NCI-H526 treated with DMSO at 0.1 percent for 48 hours (cell line): ENCODE measurements at places on chromosomes 3 and 15.

GRCh38 chr3:132841621-132842020 lies 119.4 kb upstream of the NPHP3 start:
- DNase-seq, result no peak

GRCh38 chr3:196144383-196145105 lies 62.7 kb upstream of the TFRC start:
- DNase-seq, result no peak

GRCh38 chr15:80173022-80173759 lies 20.4 kb downstream of the FAH start:
- DNase-seq, result no peak

DNA sequence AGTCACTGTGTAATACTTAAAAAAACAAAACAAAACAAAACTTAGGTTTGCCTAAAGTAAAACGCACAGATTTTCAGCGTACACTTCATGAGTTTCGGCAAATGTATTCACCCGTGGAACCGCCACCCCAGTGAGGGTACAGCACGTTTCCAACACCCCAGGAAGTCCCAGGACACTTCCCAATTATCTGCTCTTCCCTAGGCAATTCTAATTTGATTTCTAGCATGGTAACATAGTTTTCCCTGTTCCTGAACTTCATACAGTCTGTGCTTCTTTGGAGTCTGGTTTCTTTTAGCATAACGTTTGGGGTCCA lies 497 bp upstream of the CLASP2 start:
- DNase-seq, result no peak

GRCh38 chr15:88178631-88179030 lies 77.9 kb downstream of the NTRK3 start:
- DNase-seq, result no peak

DNA sequence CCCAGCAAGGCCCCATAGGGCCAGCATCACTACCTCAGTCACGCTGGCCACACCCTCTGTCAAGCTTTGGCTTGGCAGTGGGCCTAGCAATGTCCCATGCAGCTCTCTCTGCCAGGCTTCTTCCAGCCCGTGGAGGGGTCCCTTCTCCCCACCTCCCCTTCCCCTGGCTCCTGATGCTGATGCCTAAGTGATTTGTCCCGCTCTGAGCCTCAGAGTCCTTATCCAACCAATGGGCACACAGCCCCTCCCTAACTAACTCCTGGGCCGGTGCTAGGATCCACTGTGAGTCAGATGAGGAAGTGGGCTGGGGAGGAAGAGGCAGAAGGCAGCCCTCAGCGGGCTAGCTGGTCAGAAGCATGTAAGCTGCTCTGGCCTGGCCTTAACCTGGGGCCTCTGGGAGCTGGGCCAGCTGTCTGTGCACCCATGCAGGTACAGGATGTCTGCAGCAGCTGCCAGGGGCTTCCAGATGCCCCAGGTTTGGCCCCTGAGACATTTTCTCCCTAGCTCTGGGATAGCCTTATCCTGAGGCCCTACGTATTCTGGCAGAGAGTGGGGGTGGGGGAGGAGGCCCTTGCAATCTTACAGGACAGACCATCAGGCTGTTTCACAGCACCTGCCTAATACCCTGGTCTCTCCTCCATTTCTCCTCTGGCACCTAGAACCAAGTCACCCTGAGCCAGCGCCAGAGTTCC lies 740 bp upstream of the ZBTB47 start:
- DNase-seq, result no peak

- no peak for DNase-seq
Measured at GRCh38 chr3:153069598-153070510, 92.2 kb upstream of the RAP2B start.

DNA sequence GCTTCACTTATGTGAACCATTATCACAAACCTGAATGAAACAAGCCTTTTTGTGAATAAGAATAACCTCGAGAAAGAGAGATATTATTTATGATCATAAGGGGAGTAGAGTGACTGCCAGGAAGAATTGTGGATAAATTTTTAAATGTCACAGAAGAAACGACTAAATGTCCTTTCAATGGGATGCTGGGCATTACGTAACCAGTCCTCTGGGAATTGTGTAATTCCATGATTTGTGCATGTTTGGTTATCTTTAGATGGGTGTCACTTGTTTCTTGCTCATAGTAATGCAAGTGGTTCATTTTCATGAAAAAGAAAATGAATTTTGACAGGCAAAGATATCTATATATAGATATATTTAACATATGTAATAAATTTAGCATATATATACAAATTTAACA lies 379.5 kb upstream of the AGTR1 start:
- no peak for DNase-seq

DNA sequence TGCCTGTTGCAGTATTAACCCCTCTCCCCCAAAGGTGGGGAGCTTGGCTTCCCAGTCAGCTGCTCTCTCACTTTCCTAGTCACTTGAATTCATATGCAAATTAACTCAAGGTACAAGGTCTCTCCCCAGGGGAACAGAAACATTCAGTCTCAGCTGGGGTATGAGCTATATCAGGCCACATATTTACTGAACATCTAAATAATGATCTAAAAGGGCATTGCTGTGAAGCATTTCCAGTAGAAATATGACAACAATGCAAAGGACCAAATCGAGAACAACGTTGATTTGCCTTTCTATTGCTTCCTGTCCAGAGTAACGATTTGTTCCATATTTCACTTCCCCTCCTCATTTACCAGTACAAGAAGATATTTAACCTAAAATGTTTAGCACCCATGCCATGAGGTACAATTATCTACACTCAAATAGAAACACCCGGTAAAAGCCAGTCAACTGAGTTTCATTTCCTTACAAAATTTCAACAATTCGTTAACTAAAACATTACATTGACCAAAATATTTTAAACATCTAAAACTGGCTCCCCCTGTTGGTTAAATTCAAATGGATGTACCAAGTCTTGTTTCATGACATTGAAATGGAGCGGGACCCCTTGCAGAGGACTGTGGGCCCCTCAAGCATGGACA lies 36.5 kb upstream of the KLHL6 start:
- DNase-seq, result peak; percentile 22

GRCh38 chr15:76730262-76730661 lies 174.9 kb downstream of the SCAPER start:
- DNase-seq, result no peak

- no peak for DNase-seq
Measured at GRCh38 chr3:46711760-46712159, 5.9 kb downstream of the PRSS50 start.

GRCh38 chr15:20349774-20350498 lies 191.7 kb downstream of the GOLGA6L6 start:
- DNase-seq, result no peak

DNA sequence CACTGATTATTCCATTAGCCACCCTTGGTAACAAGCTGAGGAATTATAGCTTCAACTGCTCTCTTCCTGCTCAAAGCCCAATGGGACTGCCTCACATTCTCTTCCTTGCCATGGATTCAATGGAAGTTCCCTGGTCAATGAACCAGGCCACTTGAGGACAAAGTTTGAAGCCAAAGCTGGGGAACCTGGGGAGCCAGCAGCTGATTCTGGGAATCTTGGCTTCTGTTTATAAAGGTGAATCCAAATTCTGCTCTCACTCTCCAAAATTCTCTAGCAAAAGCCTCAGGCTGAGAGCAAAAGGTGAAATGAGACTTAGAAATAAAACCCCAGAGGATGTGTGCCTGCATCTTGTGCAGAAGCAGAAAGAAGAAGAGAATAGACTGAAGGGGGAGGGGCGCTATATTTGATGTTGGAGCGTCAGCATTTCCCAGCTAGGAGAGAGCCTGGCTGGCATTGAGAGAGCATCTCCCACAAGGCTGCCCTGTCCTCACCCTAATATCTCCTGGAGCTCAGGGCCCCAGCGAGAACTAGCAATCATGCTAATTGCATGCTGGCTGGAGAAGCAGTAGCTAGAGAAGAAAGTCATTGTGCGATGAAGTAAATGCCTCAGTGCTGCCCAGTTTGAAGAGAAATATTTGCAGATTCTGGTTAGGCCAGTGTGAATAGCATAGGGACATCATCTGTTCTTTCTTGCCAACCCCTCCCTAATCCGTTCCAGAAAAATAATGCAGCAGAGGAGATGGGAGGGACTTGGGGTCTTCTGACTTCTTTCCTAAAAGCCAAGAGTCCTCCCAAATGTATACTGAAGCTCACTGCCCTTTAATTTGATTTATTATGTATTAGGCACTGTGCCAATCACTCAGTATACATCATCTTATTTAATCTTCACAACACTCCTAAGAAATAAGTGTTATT lies 34.9 kb upstream of the GAP43 start:
- no peak for DNase-seq

DNA sequence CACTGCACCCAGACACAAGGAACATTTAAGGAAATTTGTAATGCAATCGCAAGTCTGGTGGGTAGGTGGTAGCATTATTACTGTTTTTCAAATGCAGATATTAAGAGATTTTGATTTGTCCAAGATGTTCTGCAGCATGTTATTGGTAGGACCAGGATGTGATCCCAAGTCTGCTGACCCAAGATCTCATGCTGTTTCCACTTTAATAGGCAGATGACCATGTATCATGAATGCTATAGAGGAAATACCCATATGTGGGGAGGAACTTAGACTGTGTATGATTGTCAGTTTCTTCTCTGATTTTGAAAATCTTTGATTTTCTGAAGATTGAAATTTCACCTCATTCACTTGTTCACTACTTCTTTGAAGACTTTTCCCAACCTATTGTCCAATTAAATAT lies 28.7 kb downstream of the ATP6V1A start:
- DNase-seq, result no peak

- DNase-seq, result no peak
Measured at GRCh38 chr3:59538753-59539432, 489.1 kb upstream of the CFAP20DC start.

GRCh38 chr3:114318295-114318694 lies 24.5 kb downstream of the TIGIT start:
- no peak for DNase-seq

DNA sequence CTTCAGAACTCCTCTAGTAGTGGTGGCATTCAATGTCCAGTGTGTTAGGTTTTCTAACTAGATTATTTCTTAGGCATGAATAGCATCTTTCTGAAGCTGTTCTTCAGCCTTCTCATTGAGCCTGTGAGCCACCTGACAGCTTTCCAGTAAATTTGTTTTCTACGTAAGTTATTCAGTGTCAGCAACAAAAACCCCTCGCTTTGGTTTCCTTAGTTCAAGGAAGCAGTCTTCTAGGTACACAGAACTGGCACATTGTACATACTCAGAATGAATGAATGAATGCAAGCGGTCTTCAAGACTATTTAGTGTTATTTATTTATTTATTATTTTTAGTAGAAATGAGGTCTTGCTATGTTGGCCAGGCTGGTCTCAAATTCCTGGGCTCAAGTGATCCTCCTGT lies 44.9 kb downstream of the DRD3 start:
- DNase-seq, result no peak

- no peak for DNase-seq
Measured at GRCh38 chr3:15585111-15585845, 16.1 kb downstream of the HACL1 start.

GRCh38 chr3:171028025-171028778 lies 1.7 kb upstream of the SLC2A2 start:
- DNase-seq, result peak; percentile 25

DNA sequence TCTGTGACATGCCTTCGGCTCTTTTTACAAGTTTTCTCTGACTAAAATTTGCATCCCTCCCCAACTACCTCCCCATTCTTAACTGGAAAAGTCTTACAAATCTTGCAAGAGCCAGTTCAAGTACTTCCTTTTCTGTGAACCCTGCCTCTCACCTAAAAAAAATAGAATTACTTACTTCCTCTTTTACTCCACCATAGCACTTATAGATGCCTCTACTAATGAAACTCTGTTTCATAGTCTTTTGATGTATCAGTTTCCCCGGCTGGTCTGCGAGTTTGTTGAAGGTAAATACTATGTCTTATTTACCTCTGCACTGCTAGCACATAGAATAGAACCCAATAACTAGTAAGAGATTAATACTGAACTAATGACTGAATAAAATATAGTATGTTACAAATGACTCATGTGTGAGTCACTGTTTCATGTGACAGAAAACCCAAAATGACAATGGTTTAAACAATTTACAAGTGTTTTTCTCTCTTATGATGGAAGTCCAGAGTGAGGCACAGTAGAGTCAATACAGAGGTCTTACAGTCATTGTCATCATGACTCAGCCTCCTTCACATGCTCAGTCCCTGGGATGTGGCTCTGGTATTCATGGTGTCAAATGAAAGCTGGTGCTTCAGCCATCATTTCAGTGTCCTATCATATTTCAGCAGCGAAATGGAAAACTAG lies 393.5 kb downstream of the RSL24D1 start:
- DNase-seq, result no peak

- no peak for DNase-seq
Measured at GRCh38 chr3:98914210-98915080, 12.9 kb upstream of the DCBLD2 start.

- no peak for DNase-seq
Measured at GRCh38 chr3:74217467-74217866, 397.0 kb downstream of the CNTN3 start.

- no peak for DNase-seq
Measured at GRCh38 chr3:148319161-148319915, 378.4 kb upstream of the AGTR1 start.

DNA sequence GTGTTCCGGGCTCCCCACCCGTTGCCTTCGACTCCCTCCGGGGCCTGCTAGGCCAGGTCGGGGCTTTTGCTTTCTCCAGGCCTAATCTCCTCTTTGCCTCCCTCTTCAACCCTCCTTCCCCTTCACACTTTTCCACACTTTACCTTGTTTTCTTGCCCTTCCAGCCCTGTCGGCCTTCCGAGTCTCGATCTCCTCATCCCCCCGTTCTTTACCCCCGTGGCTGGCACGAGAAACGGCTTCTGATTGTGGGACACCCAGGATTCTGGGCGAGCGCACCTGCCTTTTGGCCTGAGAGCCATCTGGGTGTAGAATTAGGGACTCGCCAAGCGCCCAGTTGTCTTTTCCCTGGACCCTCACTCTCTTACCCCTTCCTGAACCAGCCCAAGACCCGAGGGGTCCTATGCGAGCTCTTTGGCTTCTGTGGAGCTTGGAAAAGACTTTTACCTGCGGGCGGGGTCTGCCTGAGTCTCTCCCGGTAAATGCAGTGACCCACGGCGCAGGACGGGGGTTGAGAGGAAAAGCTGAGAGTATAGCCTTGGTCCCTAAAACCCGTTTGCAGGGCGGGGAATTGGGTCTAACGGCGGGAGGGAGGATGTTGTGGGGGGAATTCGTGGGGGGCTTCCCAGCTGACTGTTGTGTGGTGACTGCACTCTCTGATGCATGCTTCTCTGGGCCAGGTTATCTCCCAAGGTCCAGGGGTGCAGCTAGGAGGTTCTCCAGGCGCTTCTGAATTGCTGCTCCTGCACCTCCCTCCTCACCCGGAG lies 5.5 kb upstream of the ONECUT1 start:
- no peak for DNase-seq

- peak; percentile 15 for DNase-seq
Measured at GRCh38 chr15:75775296-75776064, 62.8 kb upstream of the CSPG4 start.

DNA sequence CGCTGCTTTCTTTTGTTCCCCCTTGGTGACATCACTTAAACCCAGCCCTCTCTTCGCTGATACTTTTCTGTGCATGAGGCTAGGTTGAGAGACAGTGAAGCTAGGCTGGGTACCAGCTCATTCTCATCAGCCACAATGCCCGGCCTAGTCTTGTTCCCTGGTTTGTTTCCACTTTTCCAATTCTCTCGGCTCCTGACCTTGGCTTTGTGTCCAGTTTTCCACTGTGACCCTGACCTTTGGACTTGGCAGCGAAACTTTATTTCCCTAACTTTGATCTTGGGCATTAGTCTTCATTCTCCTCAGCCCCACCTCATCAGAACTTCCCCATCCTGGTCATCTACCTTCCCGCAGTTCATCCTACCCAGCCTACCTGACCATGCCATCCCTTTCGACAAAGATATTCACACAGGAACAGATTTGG lies 908 bp upstream of the ADPGK start:
- DNase-seq, result no peak
